ENCODE measurements at places on chromosomes 3 and 15. TPM values are rescaled to one million over a fixed set of nuclear protein-coding genes. Genes with fewer than 3 reads are reported as not detected.

DNA sequence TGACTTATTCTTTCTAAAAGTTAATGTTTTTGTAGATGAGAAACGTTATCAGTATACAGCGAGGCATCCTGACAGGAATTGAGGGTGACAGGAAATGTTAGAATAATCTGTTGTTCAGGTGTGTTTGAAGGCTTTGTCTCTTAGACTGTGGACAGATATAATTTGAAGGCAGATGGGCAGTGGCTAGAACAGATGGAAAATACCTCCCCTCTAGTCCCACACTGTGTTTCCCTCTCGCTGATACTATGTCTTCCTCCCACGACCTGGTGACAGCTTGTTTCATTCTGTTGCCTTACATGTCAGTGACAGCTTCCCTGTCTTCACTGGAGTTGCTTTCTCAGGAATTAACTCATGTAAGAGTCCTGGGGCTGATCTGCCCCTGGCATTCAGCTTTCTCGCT is 125.3 kb downstream of the MYRIP start:
- DNase-seq: no peak

GRCh38 chr15:34584330-34584668 is 848 bp upstream of the GOLGA8B start:
- no peak for DNase-seq

DNA sequence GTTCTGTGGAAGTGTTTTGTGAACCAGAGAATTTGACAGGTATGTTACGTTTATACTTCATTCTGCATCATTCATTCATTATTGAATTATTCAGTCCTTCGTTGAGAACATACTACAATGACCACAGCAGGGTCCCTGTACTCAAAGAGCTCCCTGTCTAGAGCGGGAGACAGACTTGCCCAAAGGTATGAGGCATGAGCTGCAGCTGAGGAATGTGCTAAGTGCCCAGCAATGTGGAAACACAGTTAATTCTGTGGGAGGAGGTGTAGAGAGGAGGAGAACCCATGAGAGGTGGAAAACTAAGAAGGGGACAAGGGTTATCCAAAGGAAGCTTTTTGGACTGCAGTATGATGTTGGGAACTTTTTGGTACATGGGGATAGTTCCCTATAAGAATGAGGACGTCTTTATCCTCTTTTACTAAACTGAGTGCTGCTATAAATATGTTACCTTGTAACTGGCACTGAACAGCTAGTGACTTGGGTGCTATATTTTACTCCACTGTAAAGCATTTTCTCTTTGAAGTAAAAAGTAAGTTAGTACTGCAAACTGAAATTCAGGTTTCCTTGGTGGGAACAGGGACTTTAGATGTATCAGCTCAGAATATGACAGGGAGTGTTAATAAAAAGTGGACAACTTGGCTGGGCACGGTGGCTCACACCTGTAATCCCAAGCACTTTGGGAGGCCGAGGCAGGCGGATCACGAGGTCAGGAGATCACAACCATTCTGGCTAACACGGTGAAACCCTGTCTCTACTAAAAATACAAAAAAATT is 5.7 kb downstream of the SMAD3 start:
- no peak for DNase-seq

GRCh38 chr15:57472861-57473260 is 96.6 kb downstream of the CGNL1 start:
- no peak for DNase-seq

GRCh38 chr3:187025656-187026316 is 95.5 kb downstream of the ST6GAL1 start:
- DNase-seq: peak; percentile 76

DNA sequence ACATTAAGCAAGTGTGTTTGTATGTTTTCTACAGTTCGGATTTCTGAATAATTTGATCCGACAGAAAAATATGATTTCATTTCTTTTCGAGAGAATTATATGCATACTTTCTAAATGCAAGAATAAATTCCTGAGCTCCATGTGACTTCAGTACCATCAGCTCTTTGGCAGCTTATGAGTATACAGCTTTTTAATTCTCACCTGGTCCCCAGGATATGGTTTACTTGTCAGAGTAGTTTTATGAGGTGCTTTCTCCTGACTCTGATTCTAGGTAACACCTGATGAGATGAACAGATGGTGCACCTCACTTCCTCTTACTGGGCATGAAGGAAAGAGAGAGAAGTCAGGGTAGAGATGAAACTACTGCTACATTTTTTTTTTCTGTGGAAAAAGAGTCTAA is 3.1 kb downstream of the HGD start:
- DNase-seq: no peak

GRCh38 chr3:81839504-81840094 is 78.2 kb upstream of the GBE1 start:
- DNase-seq: no peak

DNA sequence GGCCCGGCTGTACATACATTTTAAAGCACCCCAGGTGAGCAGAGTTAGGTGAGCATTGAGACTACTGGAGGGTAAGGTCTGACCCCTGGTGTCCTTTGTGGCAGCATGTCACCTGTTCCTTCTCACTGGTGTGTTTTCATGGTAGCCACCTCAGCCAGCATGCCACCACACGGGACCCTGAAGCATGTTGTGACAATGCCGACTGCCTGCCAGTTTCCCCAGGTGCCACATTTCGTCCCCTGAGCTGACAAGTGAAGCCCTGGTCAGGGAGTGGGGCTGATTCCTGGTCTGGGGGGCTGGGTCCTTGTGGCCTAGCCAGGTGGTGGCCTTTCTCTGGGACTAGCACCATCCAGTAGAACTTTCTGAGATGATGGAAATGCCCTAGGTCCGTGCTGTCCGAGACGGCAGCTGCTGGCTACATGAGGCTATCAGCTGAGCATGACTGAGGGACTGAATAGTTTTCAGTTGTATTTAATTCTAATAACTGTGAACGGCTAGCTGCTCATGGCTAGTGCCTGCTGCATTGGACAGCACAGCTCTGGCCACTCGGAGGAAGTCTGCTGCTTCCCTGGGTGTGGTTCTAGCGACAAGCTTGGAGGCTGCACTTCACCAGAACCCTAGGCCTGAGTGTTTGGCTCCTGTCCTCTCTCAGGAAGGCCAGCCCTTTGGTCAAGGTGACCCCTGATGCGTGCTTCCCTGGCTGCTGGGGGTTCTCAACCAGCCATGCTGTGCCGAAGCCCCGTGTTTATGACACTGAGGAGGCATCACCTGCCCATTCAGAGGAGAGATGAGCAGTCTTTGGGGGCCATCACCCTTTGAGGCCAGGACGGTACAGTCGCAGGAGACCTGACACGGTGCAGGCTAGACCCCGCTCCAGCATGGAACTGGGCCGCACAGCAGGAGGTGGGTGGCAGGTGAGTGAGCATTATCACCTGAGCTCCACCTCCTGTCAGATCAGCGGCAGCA is 3.9 kb downstream of the C3orf22 start:
- no peak for DNase-seq

DNA sequence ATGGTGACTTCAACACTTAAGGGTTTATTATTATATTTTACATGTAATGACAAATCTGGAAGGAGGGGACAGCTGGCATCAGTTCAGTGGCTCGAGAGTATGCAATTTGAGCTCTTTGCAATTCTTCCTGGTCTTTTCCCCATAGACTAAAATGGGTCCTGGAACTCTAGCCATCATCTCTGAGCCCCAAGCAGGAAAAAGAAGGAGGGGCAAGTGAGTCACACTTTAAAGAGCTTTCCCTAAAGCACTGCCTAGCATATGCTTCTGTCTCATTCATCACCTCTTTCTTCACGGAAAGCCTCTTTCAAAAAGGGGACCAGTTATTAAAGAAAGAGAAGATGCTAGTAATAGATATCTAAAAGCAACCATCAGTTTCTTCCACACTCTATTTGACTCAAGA is 466.3 kb downstream of the ZIC1 start:
- DNase-seq: no peak

CYP8B1 gene
- not detected for total RNA-seq

DNA sequence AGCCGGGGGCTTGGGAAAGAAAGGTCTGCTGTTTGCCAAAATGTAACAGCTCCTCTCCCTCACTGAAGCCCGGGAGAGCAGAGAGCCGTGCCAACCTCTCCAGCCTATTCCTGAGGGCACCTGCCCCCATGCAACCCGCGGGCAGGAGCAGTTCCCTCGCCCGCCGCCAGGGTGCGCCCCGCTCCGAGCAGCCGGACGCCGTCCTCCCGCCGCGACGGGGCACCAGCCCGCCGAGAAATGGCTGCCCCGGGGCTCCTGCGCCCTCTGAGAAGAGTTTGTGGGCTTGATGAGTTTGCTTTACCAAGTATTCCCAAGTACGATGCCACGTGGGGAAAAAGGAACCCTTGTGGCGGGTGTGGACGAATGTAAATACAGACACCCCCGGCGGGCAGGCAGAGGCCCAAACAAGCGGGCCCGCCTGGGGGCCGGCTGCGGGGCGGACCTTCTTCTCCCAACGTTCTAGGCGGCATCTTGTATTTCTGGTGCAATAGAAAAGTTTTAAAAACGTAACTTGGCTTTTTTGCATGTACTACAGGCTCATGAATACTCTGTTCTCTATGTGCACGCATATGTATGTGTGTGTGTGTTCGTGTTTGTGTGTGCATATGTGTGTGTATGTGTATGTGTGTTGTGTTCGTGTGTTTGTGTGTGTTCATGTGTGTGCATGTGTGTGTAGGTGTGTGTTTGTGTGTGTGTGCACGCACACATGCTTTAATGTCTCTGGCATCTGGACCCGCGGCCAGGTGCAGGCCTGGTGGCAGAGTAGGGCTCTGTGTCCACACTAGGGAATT is 162.9 kb downstream of the CHSY1 start:
- peak; percentile 52 for DNase-seq

- no peak for DNase-seq
These were observed 71.3 kb downstream of the CMTM8 start for GRCh38 chr3:32309654-32310242.

GRCh38 chr15:57327985-57328471 is 48.3 kb upstream of the CGNL1 start:
- no peak for DNase-seq

DNA sequence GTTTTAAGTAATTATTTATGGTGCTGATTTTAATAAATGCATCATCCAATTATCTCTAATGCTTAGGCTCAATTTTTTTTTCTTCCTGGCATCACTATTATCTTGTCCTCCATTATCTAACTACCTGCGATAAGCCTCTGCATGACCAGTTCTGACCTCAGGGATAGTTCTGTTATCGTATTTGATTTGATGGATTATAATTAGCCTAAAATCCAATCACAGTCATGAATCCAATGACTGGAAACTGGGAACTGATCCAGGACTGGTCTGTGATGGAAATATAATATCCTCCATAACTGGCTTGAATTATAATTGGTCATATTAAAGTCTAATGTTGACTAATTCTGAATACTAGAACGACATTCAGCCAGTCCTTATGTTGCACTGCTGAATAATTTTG is 1.1 kb downstream of the MYH15 start:
- DNase-seq: no peak

DNA sequence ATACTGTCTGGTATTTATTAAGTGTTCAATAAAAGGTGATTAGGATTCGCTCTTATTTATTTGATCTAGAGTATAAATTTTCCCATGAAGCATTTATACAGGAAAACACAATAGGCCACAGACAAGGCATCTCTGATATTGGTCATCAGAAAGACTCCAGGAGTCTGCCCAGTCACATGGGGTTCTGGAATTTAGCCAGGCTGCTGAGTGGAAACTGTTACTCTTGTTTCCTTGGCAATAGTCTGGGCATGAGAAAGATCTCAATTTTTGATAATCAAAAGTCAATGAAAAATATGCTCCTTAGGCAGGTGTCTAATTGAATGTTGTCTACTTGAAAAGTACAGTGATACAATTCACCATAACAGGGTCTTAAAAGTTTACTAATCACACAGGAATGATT is 161.2 kb downstream of the FRMD5 start:
- peak; percentile 42 for DNase-seq

LRRC15 gene
- total RNA-seq: not detected

DNA sequence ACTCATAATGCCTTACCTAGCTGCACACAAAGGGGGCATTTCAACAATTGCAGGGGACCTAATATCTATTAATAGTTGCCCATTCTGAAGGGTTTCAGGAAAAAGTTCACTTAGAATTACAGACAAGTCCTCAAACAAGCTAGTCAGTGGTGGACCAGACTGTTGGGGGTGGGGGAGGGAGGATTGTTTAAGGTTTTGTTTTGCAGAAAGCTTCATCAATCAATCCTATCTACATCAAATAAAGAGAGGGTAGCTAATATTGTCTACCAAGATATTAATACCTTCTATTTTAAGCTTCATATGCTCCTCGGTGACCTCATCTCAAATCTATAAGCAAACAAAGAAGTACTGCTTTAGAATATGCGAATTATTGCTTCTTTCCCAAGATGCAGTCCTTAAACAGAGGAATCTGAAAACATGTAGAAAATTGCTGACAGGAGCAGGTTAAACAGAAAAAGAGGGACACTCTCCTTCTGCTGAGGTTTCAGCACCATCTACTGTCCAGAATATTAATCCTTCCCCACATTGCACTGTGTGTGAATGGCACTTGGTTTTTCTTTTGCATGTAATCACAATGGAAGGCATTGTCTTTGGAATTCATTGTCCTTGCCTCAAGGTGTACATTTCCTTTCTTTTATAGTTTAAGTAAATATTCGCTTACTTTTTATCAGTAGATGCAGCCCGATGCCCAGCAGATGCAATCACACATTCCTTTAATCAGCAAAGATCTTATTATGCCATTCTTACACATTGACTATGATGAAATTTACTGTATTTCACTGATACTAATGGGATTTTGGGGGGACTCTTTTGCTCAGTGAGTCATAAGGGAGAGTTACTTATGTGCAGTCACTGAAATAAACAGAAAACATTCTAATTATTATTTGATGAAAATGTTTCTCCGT is 94.7 kb downstream of the IL5RA start:
- peak; percentile 38 for DNase-seq

BSN gene
- not detected for total RNA-seq

- peak; percentile 58 for DNase-seq
These were observed 5.0 kb downstream of the FAM219B start for GRCh38 chr15:74901612-74902063.

- no peak for DNase-seq
These were observed 127.0 kb downstream of the CPNE4 start for GRCh38 chr3:131907796-131908195.

GRCh38 chr3:11430624-11431023 is 158.4 kb downstream of the ATG7 start:
- DNase-seq: no peak

- no peak for DNase-seq
These were observed 78.2 kb downstream of the BCHE start for GRCh38 chr3:165759041-165759440.

FEZF2 gene
- not detected for total RNA-seq

DNA sequence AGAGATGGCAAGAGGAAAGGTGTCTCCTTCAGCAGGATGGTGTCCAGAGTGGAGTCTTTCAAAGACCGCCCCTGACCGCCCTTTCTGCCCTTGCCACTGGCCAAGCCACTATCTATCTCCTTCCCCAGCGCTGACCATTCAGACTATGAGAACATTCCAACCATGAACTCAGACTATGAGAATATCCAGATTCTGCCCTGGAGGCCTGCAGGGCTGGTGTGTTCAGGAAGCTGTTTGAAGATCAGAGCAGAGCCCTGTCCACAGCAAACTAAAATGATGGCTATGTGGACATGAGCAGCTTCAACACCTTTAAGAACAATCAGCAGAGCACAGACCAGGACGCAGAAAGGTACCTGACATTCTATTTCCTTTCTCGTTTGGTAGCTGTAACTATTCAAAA is 57.3 kb upstream of the WNT7A start:
- DNase-seq: no peak

- no peak for DNase-seq
These were observed 128.3 kb upstream of the GADL1 start for GRCh38 chr3:31022716-31023115.

PPP1R14D gene
- not detected for total RNA-seq
